ENCODE measurements at places on chromosomes 2 and 18. TPM values are rescaled to one million over a fixed set of nuclear protein-coding genes. Genes with fewer than 3 reads are reported as not detected.

LYPD6 gene
- total RNA-seq, result 0.25 TPM

GPR39 gene
- not detected for total RNA-seq

ZBTB14 gene
- 8.8 TPM for total RNA-seq

BOLL gene
- total RNA-seq, result not detected

IL36A gene
- 2.7 TPM for total RNA-seq

GCKR gene
- 0.98 TPM for total RNA-seq

ANKRD53 gene
- total RNA-seq, result 4.9 TPM

FSIP2 gene
- total RNA-seq, result 1.2 TPM

FBXO48 gene
- total RNA-seq, result 1.2 TPM

XDH gene
- 0.49 TPM for total RNA-seq

FARP2 gene
- 32.9 TPM for total RNA-seq

SPC25 gene
- total RNA-seq, result not detected

DOCK10 gene
- total RNA-seq, result 9.8 TPM

FOSL2 gene
- total RNA-seq, result 213 TPM

SERPINB4 gene
- total RNA-seq, result 77.3 TPM

DHRS9 gene
- total RNA-seq, result not detected

DSC2 gene
- 108 TPM for total RNA-seq

CSRNP3 gene
- 2.7 TPM for total RNA-seq

CNTNAP5 gene
- total RNA-seq, result not detected

C2orf66 gene
- total RNA-seq, result not detected

TLX2 gene
- 6.6 TPM for total RNA-seq

PTPN18 gene
- 26.0 TPM for total RNA-seq

TRIM43 gene
- total RNA-seq, result not detected

SYT4 gene
- 4.7 TPM for total RNA-seq

MALL gene
- total RNA-seq, result 56.7 TPM
